Skin of body (tissue), 3 donors: ENCODE measurements at places on chromosomes 1 and 21. TPM values are rescaled to one million over a fixed set of nuclear protein-coding genes. Genes with fewer than 3 reads are reported as not detected.

Gene NPR1
- total RNA-seq = 10.6 TPM

Gene SH2D1B
- not detected for total RNA-seq

Gene UTS2
- total RNA-seq = 0.30 TPM

Gene LRRC71
- 0.20 TPM for total RNA-seq

Gene TPTE
- total RNA-seq = not detected

Gene HSPG2
- total RNA-seq = 121 TPM

Gene CFHR3
- 0.39 TPM for total RNA-seq

Gene DCST2
- total RNA-seq = 0.49 TPM

Gene KCNE2
- total RNA-seq = 0.69 TPM

Gene HHAT
- total RNA-seq = 6.8 TPM

Gene C1orf185
- total RNA-seq = not detected

Gene OLIG1
- 0.20 TPM for total RNA-seq

Gene FALEC
- not detected for total RNA-seq

Gene UMODL1
- total RNA-seq = under 0.01 TPM

Gene KRTAP12-2
- 1.5 TPM for total RNA-seq

Gene OR2T10
- total RNA-seq = not detected

Gene NBPF20
- total RNA-seq = 2.3 TPM

Gene CFHR1
- total RNA-seq = 0.59 TPM

Gene CYB5RL
- total RNA-seq = 4.3 TPM

Gene DARS2
- 10.9 TPM for total RNA-seq

Gene KCNC4
- 1.5 TPM for total RNA-seq
